Mesenteric fat pad (tissue), 1 donor: ENCODE measurements at places on chromosomes 5 and 9. TPM values are rescaled to one million over a fixed set of nuclear protein-coding genes. Genes with fewer than 3 reads are reported as not detected.

DNA sequence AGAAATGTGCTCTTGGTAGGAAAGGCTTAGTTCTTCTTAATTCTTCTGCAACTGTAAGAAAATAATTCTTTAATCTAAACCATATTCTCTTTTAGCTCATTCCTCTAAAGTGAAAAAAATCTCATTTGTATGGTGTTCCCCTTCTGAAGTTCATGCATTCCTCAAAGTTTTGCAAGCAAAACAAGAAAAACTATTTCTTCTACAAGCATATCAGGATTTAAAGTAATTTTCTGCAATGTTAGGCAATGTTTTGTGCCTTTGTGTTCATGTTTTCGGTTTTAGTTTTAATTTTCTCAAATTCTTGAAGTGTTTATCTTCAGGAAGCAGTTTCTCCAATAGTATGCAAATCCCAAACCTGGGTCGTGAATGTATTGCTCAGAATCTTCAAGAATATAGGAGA is 12.7 kb upstream of the GPR21 start:
- no peak for DNase-seq

GRCh38 chr9:112404508-112404932 is 24.6 kb downstream of the HSDL2 start:
- DNase-seq: no peak

DNA sequence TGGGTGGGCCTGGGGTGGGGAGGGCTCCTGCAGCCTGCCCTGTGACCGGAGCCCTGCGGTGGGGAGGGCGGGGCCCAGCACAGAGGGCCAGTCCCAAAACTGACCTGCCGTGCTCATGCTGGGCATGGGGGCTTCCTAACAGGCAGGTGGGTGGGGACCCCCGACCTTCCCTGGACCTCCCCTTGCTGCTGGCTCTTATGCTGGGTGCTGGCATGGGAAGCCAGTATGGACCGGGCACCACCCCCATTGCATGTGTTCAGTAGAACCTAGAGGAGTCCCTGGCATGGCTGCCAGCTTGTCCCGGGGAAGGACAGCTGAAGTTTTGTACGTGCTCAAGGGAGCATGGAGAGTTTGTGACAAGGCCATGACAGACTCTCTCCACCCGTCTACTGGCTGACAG is 37.1 kb downstream of the WNK2 start:
- DNase-seq: no peak

Gene TRPM3
- total RNA-seq: 0.48 TPM

GRCh38 chr5:165569551-165569950 is 2064.1 kb downstream of the MAT2B start:
- DNase-seq: no peak

DNA sequence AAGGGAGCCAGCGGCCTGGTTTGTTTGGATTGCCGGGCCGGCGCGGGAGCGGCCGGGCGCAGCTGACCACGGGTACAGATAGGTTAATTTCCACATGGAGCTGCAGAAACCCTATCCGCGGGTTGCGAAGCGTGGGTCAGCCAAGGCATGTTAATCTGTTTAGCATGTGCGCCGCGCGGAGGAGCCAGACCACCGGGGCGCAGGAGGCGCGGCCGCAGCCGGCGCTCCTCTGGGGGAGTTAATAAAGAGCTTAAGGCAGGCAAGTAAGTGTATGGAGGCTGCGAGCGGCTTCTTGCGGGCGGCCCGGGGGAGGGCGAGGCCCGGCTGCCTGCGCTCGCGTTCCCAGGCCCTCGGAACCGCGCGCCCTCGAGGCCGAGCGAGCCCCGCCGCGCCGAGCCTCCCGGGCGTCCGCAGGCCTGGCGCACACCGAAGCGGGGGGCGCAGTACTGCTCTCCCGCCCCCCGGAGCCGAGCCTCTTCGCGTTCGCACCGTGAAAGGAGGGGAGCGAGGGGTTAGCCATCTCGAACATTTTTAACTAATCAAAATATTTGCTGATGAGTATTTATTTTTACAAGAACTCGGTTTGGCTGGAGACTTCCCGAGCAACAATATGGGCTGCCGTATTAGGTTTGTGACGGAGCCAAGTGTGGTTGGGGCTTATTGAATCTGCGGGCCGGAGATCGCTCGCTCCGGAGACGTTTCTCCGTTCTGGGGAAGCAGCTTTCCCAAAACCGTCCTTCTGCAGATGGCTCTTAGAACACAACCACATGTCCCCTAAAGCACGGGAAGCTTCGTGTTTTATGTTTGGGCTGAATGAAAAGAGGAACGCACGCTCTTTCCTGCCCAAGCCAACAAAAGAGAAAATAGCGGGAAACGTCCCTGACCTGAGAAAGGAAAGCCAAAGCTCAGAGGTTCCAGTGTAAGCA is 28.8 kb downstream of the FOXD1 start:
- no peak for DNase-seq

GRCh38 chr9:71285191-71285656 is 163.8 kb upstream of the TRPM3 start:
- no peak for DNase-seq

DNA sequence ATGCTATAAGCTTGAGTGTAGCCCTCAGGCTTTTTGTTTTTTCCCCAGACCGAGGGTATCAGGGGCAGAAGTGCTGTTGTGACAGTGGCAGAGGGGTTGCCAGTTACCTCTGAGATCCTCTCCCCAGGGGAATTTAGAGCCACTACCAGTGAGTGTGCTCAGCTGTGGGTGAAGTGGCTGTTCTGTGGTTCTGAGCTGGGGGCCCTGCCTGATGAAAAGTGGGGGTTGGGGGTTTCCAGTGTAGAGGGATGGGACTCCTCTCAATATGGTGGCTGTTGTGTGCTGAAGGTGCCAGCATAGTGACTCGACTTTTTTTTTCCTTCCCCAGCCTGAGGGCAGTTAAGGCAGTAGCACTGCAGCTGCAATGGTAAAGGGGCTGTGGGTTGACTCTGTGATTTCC is 506.7 kb downstream of the TMEM232 start:
- no peak for DNase-seq

GRCh38 chr5:116009806-116010205 is 22.5 kb upstream of the ARL14EPL start:
- DNase-seq: no peak

GRCh38 chr9:6845880-6846279 is 88.1 kb downstream of the KDM4C start:
- DNase-seq: no peak

DNA sequence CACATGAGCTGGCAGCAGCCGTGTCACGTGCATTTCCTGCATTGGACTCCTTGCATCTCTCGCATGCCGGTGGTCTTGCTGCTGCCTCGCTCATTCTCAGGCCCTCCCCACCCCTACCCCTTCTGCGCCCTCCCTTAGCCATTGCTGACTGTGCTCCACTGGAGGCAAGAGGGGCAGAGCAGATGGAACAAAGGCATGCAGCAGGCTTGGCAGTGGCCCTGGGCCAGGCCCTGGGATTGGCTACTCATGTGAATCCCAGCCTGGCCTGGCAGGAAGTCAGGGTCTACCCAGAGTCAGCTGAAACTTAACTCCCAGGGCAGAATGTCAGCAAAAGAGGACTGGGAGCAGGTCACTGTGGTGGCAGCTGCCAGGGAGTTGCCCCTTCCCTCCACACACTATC is 62.3 kb downstream of the TSTD2 start:
- DNase-seq: peak; percentile 57

DNA sequence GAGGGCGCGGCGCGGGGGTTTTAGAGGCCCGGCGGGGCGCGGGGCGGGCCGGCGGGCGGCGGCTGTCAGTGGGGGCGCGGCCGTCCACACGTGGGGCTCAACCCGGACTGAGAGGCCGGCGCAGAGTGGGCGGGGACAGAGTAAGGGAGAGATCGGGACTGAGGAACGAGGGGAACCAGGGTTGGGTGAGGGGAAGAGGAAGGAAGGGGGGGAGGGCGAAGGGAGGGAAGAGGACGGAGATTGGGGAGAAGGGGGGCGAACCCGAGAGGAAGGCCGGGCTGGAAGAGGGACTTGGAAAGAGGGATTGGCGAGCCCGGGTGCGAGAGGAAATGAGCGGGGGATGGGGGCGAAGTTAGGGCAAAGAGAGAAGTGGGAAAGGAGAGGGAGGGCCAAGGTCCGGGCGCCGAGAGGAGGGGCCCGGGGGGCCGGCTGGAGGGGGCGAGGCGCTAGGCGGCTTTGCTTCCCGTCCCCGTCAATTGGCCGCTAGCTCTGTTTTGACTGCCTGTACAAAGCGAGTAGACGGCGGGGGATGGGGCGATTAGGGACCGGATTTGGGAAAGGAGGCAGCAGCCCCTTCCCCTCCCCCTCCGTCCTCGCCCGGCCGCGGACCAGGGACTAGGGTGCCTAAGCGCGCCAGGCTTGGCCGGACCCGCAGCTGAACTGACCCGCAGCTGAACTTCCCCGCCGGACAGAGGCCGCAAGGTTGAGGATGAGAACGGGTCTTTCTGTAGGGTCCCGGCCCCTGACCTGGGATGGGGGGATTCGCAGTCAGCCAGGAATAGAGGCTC is 399 bp upstream of the FBN2 start:
- DNase-seq: no peak

Gene C9orf50
- total RNA-seq: not detected

Gene TNFAIP8
- 29.6 TPM for total RNA-seq

DNA sequence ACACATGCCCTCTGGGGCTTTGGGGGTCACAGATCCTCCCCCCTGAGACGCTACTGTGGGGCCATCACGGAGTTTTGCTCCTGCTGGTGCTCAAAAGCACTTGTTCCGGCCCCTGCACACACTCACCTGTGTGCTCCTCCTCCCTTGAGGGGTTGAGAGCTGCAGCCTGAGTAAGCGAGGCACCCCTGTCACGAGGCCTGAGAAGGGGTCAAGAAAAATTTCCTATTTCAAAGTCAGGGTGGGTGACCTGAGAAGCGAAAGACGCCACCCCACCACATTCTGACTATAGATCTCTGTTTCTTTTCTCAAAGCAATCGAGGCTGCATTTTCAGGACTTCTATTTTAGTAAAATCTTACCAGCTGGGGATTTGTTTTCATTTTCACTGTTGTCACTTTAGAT is 138.5 kb downstream of the DCP2 start:
- no peak for DNase-seq

Gene FRMPD1
- 0.19 TPM for total RNA-seq

GRCh38 chr9:133167096-133167730 is 3.5 kb upstream of the GBGT1 start:
- DNase-seq: no peak

DNA sequence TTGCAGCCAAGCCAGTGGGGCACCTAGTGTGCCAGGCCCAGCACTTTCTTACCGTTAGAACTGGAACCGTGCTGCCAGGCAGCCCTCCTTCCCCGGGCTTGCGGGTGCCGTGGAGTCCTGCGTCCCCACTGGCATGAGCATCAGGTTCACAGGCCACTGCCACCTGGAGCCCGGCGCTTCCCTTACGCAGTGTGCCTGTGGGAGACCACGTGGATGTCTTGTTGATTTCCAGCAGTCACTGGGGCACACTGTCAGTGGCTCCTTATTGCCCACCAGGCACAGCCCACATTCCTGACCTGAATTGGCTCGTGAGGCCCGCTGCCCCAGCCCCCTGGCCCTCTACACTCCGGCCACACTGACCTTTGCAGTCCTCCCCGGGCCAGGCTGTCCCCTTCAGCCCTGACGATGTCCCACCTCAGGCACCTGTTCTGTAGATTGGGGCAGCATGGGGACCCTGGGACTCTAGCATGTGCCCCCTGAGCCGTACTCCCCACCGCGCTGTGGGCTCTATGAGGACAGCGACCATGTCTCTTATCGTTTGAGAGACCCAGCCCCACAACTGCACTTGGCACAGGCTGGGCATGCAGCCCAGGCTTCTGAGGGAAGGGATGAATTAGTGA is 10.4 kb upstream of the CEL start:
- no peak for DNase-seq

Gene NR2F1
- total RNA-seq: 71.5 TPM

DNA sequence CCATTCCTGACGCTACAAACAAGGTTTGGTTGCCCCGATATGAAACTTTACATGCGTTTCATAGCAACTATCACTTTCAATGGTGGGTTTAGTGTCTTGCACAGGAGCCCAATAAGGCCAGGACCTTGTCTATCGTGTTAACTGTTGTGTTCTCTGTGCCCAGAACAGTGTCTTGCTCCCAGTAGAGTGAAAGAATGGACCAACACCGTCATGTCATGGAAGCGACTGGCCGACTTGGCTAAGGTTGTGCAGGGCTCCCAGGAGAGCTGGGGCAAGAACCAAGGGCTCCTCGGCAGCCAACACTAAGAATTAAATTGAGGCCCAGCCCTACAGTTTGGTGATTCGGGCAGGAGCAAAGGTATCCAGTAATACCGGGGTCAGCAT is 498 bp upstream of the ARHGEF37 start:
- no peak for DNase-seq

DNA sequence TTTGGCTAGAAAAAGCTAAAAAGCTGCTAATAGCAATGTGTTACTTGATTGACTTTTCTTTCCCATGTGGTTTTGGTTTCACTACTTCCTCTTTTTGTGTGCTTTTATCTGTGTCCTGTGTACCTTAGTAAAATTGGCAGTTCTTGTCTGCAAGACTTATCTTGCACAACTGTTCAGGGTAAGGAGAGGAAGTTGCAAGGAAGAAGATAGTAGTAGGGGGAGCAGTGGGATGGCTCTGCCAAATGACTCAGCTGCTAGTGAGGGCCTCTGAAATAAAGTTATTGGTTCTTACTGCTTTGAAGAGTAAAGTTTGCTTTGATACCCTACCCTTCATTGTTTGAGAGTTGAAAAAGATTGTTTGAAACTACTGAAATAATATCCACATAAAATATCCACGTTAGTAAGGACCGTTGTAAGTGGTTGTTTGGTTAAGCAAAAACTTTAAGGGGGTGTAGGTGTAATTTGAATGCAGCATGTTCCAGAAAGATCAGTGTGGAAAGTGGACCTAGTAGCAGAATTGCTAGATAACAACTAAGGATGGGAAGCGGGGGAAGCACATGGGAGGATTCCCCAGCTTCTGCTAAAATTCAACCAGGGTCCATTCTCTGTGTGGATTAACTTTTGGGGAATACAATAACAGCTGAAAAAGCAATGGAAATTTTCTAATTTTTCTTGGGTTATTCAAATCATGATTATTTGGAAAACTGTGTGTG is 123.5 kb downstream of the SCAMP1 start:
- DNase-seq: no peak

DNA sequence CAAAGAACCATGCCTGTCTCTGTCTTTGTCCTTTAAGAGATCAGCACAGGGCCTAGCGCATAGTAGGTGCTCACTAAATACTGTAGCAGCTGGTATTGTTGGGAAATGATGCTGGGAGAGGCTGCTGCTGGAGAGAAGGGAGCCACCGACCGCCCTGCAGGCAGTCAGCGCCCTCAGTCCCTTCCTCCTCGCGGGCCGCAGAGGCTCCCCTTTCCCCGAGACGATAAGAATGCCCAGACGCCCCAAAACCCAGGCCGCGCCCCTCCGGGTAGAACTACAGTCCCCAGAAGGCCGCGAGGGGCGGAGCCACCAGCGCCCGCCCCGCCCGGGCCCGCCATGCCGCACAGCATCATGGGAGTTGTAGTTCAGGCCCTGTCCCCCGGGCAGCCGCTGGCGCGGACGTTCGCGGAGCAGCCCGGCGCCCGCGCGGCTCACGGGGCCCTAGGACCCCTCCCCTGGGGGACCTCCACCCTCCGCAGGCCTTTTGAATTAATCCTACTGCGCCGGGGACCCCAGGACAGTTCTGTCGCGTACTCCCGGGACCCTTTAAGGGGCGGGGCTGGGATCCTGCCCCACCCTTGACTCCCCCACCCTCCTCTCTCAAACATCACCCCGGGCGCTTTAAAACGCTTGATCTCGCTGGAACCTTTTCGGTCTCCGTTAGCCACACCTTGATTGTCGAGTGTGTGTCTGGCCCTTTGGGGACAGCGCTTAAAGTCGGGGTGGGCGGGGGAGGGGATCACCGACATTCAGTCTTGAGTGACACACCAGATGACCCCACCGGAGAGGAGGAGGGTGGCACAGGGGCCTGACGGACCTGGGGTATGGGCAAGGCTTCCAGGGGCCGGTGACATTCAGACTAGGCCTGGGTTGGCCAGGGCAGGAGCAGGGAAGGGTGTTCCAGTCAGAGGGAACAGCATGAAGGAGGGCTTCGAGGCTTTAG is 24.8 kb upstream of the IER5L start:
- peak; percentile 96 for DNase-seq

Gene SLC31A2
- total RNA-seq: 62.4 TPM
